ENCODE measurements at places on chromosomes 2 and 18.

GRCh38 chr2:59223742-59224141 is 982.6 kb upstream of the FANCL start:
- DNase-seq, result no peak

GRCh38 chr18:34956663-34957062 is 84.5 kb upstream of the MAPRE2 start:
- no peak for DNase-seq

DNA sequence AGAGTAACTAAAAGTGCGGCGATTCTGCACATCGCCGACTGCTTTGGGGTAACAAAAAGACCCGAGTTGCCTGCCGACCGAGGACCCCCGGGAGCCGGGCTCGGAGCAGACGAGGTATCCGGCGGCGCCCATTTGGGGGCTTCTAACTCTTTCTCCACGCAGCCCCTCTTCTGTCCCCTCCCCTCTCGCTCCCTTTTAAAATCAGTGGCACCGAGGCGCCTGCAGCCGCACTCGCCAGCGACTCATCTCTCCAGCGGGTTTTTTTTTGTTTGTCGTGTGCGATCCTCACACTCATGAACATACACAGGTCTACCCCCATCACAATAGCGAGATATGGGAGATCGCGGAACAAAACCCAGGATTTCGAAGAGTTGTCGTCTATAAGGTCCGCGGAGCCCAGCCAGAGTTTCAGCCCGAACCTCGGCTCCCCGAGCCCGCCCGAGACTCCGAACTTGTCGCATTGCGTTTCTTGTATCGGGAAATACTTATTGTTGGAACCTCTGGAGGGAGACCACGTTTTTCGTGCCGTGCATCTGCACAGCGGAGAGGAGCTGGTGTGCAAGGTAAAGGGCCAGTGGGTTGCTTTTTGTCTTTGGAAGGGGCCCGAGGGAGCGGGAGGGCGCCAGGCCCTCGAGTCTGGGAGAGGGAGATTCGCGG is 1.4 kb downstream of the TRIB2 start:
- peak; percentile 2 for DNase-seq

DNA sequence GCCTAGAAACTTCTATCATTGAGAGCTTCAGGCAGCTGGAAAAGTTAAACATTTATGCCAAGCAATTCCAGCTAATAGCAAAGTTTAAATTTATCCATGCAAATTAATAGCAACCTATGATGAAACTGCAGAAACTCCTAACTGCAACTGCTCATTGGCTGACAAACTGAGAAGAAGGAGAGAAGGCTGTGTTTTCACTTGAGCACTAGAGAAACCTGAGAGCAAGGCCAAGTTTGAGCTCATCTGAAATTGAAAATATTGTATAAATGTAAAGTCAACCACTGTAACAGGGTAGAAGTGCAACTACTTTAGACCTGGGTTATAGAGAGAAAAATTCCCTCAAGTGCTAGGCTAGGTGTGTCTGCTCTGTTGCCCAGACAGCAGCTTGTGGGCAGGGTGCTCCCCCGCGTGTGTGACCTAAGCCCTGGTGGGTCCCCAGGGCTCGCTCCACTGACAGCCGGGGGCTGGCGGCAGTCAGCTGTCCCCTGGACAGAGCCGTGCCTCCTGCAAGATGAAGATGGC is 50.2 kb downstream of the CABYR start:
- no peak for DNase-seq

DNA sequence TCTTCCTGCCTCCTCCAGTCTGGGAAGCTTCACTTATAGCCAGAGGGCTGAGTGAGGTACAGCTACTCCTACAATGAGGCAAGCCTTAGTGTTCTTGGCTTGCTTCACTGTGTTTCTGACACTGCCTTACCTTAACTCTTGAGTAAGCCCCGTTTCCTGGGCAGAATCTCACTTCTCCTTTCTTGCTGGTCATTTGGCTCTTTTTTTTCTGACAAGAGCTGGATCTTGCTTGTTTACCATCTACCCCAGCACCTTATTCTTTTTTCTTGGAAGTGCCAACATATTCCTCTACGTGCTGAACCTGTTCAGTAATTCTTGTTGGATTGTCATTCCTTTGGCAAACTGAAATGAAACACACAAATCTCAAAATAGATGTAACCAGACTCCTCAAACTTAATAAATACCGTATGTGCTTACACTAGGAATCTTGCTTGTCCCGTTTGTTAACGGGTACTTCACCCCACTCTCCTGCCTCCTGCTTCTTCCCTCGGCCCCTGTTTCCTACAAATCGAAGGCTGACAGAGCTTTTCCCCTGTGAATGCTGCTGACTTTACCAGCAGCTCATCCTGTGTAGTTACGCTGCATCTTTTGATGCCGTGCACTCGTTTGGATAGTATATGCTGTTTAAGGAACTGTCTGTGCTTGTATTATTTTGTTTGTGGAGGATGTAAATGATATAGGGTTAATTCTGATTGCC is 132.2 kb downstream of the FMNL2 start:
- no peak for DNase-seq

- no peak for DNase-seq
Measured at GRCh38 chr2:242004223-242004901, 134.8 kb downstream of the RTP5 start.

DNA sequence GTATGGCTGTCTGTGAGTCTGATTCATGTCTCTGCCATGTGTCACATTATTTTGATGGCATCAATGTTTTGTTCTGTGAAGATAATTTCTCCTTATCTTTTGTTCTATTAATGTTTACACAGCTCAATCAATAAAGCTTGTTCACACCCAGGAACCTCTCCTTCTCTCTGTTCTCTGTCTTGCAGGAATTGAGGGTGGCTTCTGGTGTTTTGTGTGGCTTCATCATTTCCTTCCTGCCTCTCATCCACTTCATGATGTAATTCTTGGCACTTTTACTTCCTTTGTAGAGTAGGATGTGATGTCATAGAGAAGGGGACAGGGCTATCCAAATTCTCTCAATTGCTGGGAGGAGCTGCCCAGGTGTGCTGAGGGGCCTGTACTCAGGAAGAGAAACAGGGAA is 27.2 kb downstream of the ASXL3 start:
- no peak for DNase-seq

GRCh38 chr2:58601017-58601416 is 359.9 kb upstream of the FANCL start:
- DNase-seq, result no peak

DNA sequence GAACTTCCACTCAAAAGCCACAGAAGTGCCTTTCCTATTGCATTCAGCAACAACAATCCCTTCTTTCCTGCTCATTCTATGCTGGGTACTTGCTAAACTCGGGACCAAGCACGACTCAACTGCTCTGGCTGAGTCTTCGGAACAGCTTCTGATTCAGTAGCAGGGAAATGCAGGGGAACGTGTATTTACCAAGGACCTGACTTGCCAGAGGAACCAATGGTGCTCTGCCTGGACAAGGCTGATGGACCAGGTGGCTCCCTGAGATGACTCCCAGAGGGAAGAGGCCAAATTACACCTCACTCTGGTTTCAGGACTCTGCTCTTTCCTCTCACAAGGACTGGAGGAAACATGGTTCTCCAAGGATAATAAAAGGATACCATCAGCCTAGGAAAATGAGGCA is 12.2 kb downstream of the CXCR2 start:
- DNase-seq, result no peak

- no peak for DNase-seq
Measured at GRCh38 chr2:75284345-75284744, 85.0 kb upstream of the TACR1 start.

- DNase-seq, result no peak
Measured at GRCh38 chr2:3606028-3606369, 11.1 kb downstream of the COLEC11 start.

DNA sequence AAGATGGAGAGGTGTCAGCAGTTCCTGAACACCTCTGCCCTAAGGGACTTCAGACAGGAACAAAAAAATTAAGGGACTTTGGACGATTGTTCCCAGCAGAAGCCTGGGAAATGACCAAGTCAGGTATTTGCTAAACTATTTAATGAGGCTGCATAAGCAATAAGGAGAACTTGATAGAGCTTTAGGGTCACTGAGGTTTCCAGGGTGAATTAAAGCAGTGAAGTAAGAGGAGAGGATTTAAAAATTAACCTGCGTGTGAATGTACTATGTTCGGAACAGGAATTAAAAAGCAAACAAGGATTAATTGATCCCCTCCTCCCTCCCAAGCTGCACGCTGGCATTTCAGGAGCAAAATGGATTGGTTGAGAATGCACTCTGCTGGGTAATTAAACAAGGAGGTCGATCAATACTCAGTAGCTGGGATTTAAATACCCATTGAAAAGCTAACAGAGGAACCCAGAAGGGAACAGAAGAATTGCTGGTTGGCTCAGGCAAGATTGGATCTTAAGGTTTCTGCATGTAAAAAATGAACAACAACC is 157.2 kb downstream of the RNF152 start:
- DNase-seq, result no peak

DNA sequence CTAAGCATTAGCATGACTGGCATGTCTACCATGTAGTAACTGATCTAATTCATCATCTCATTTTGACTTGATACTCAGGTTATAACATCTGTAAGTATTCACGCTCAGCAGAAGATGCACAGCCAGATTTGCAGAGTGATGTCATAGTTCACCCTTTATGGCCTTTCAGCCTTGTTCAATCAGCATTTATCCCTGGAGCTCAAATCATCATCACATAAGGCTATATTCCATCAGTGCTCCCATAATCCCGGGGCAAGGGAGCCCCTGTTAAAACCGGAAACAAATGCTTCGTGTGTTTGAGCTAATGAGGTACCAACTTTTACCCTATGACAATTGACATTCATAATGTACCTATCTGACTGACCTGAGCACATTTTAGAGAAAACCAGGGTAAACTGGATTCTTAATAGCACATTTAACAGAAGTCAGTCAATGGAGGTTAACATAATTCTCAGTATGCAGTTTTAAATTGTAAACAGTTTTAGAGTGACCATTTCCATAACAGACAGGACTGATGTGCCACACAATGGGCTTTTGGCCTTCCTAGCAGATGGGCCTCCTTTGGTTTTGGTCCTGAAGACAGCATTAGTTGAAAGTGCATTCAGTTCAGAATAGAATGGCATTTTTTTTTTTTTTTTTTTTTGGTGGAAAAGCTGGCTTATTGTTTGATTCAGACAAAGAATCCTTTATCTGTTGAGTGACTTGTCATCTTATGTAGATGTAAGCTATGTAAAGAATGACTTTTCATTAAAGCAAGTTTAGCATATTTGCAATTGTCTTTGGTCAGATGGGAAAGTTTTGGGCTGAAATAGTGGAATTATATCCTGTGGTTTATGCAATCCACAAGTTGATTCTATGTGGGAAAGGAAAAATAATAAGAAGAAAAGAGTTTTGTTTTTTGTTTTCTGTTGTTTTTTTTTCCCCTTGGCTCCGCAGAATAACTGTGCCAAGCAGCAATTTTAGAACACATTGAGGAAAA is 866.0 kb upstream of the ACVR2A start:
- DNase-seq, result no peak

GRCh38 chr2:127735537-127736399 is 34.5 kb downstream of the SFT2D3 start:
- DNase-seq, result no peak

DNA sequence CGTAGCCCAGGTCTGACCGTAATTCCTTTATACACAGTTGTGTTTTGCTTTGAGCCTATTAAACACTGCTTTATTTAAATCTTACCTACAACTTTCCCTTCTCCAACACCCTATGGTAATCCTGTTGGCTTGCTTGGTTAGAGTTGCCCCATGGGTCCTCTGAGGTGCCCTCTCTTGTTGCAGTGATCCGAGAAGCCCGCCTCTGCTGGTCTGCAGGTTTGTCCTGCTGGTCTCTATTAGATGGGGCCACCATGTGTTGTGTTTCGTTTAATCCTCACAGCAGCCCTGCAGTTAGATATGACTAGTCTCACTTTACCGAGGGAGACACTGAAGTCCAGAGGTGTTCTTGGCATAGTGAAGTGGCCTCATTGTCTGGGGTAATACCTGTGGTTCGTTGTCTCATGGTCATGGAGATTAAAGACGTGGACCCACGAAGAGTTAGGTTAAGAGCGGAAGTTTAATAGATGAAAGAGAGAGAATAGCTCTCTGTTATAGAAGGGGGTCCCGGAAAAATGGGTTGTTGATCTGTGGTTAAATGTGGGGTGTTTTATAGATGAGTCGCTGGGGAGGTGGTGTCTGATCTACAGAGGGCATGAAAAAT is 7.2 kb upstream of the PDIA6 start:
- no peak for DNase-seq

GRCh38 chr2:12605366-12605765 is 111.4 kb upstream of the TRIB2 start:
- DNase-seq, result no peak

GRCh38 chr2:43441195-43441594 is 154.6 kb downstream of the THADA start:
- DNase-seq, result no peak

DNA sequence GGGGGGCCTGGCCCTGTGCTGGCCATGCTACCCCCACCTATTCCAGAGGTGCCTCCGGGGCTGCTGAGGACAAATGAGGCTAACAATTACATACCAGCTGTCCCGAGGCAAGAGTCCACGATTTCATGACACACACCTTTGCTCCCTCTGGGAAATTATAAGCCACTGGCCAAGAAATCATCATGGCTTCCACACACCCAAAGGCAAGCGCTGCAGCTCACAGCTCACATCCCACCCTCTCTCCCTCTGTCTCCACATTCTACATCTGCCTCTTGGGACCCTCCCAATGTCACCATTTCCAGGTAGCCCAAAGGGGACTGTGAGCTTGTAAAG is 134.4 kb downstream of the HDAC4 start:
- no peak for DNase-seq

GRCh38 chr18:76219023-76219422 is 276.0 kb downstream of the ZNF516 start:
- DNase-seq, result no peak

- no peak for DNase-seq
Measured at GRCh38 chr2:169579044-169579443, 5.1 kb upstream of the PPIG start.

- no peak for DNase-seq
Measured at GRCh38 chr2:42063431-42064171, 15.8 kb downstream of the PKDCC start.

DNA sequence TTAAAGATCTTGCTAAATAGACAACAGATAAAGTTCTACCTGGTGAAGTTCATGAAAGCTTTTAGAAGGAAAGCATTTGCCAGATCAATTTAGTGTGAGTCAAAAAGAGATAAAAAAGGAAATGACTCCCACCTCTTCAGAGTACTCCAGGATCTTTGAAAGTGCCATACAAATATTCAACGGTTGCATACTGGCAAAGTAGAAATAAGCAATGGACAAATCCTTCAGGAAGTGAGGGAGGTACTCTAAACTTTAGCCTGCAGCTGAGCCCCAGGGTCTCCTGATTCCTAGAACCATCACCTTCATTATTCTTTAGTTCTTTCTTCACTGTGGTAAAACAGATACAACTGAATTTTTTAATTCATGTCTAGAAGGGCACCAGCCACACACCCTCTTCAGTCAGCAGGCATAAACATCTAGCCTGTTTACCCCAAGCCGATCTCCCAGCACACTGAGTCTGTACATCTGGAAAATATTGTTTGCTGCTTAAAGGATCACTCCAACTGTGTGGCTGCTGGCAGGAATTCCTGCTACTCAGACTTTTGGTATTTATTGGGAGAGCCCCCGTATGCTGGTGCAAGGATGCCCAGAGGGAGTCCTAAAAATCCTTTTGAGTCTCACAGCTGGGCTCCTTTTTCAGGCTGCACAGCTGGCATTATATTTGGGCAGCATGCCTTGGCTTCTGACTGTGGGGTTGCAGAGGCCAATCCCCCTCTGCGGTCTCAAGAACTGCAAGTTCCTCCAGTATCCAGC is 72.3 kb upstream of the SESTD1 start:
- no peak for DNase-seq

GRCh38 chr2:45102579-45103117 is 93.4 kb upstream of the SIX2 start:
- no peak for DNase-seq

GRCh38 chr2:95034818-95035217 is 9.3 kb downstream of the MAL start:
- DNase-seq, result no peak

Measured in stimulated activated CD8-positive, alpha-beta memory T cell treated with anti-CD3 and anti-CD28 coated beads, Interleukin-7, amount 100 ng/mL, for 1 hour (primary cell).